Right lobe of liver (tissue), 6 donors: ENCODE measurements at places on chromosomes 13 and 19. TPM values are rescaled to one million over a fixed set of nuclear protein-coding genes. Genes with fewer than 3 reads are reported as not detected.

Gene SRRM5
- total RNA-seq, result 0.22 TPM

DNA sequence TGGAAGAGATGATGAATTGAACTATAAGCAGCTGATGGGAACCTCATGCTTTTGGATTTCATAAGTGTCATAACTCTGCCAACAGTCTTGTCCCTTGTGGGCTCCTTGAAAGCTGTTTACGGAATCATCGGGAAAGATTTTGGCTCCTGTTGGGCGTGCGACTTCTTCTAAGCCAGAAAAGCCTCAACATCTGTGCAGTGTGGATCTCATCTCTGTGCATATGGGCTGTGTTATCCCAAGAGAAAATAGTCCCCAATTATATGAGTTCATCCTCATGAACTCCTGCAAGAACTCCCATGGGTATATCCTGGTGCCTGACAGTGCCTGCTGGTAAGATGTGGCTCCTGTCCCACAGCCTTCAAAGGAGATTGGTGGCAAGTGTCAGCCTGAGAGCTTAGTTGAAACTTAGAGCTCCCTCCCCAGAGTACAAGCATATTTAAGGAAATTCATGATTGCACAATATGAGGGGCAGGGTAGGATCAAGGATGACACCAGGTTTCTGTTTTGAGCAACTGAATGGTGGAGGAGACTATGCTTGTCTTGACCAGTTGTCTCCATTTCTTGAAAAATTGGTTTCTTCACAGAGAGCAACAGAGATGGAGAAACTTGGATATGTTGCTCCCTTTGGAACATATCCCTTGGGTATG, 243.5 kb downstream of the ITGBL1 start:
- H3K27me3 ChIP-seq, result no peaks in the 10 kb centered on the region
- H3K36me3 ChIP-seq, result no peaks in the 10 kb centered on the region
- no peaks in the 10 kb centered on the region for H3K4me1 ChIP-seq
- no peak overlapping the region for H3K4me3 ChIP-seq

Gene RASGRP4
- 0.81 TPM for total RNA-seq

Gene ELAVL1
- 25.3 TPM for total RNA-seq

Gene ZNF180
- total RNA-seq, result 3.8 TPM

Gene EPS8L1
- 1.0 TPM for total RNA-seq

DNA sequence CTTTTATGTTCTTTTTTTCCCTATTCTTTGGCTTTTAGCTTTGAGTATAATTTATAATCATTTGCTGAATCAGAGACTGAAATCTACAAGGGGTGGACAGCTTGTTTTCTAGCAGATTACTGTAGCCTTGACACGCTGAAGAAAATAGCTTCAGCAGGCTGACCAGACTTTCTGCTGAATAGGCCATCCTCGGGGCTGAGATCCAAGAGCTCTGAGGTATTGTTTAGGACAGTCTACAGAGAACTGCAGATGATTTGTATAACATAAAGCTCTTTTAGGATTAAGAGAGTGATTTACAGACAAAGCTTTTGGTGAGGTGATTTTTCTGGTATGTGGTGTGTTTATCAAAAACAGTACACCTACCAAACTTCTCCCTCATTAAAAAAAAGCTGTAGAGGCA, 16.8 kb downstream of the POLR1D start:
- H3K27me3 ChIP-seq, result no peaks in the 10 kb centered on the region
- DNase-seq, result no peak
- peaks cover 5% of the 10 kb centered on the region for H3K4me1 ChIP-seq
- no peaks in the 10 kb centered on the region for H3K36me3 ChIP-seq
